NCI-H2081 treated with DMSO at 0.1 percent for 48 hours (cell line): ENCODE measurements at places on chromosomes 6 and 20.

DNA sequence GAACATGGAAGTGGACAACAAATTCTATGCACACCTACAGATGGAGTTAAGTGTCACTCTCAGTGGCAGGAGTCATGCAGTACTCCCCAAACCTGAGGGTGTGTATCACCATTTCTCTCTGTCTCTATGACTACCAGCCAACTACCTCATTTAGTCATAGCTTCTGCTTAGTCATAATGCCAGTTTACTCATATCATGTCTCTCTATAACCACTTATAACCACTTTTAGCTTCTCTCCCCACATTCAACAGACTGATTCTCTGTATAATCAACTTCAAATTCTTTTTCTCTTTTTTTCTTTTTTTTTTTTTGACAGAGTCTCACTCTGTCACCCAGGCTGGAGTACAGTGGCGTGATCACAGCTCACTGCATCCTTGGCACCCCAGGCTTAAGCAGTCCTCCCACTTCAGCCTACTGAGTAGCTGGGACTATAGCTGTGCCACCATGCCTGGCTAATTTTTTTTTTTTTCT, 13.8 kb upstream of the GTF3C6 start:
- DNase-seq, result no peak

DNA sequence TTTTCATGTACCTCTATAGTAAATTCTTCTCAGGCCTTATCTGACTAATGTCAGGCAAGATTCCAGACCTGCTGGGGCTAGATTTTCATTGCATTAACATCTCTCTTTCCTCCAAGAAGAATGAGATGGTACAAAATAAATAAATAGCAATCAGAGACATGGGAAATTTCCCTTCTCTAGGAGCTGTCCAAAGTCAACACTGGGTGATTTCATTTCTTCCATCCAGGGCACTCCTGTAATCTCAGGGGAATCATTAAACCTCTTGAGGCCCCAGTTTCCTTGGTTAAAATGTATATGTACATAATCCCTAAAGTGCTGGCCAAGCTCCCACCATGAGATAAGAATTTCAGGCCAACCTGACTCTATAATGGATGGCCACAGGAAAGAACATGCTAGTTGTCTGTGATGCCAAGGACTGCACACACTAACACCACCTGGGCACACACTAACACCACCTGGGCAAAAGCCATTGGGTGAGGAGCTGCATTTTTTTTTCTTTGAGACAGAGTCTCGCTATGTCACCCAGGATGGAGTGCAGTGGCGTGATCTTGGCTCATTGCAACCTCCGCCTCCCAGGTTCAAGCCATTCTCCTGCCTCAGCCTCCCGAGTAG, 912 bp downstream of the IL17F start:
- DNase-seq, result no peak

DNA sequence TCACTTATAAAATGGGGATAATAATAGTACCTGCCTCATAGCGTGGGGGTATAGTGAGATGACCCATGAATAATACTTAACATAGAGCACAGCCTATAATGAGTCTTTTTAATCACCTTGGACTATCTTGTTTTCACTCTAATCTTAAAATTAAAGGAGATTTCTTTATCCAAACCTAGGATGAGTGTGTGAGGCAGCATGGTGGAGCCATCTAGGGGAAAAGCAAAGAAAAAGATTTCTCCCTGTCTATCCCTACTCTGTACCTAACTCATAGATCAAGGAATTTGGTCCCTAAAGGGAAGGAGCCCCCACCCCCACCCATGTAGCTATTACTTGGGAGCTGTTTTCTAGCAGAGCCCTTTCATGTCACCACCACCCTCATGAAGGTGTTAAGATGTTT, 45.2 kb upstream of the PAK5 start:
- no peak for DNase-seq

DNA sequence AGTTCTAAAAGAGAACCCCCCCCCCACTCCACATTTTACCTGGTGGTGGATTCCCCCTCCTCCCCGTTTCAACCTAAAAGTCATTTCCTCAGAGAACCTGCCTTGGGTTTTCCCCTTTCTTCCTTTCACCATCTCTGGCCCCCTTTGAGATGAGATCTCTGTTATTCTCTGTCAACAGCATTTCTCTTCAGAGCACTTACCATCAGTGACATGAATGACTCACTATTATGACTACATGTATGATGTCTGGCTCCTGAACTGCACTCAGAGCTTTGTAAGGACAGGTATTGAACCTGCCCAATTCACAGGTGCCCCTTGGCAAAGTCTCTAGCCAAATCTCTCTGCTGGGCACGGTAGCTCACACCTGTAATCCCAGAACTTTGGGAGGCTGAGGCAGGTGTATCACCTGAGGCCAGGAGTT, 61.4 kb upstream of the JARID2 start:
- DNase-seq, result no peak

DNA sequence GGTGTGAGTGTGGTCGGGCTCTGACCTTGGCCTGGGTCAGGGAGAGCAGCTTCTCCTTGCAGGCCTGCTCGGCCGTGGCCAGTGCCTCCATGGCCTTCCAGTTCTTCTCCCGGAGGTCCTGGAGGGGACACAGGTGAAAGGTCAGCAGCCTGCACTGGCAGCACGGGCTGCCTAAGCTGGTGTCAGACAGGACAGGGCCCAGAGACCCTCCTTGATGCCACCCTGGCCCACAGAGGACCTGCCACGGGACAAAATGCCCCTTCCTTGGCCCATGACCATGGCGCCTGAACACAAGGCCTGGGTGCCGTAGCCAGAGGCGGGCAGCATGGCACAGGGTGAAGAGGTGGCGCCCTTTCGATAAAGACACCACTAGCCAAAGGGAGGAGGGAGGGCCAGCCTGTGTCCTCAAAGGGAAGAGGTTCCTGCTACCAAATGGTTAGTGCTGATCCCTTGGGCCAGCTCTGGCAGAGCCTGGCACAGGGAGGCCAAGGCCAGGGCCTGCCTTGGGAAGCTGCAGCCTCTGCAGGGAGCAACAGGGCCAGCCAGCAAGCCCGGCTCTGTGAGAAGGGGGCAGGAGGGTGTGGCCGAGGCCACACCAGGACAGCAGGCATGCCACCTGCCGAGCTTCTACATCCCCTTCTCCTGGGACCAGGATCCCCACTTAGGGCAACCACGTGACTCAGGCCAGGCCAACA, 54.8 kb downstream of the DSTN start:
- DNase-seq, result no peak

DNA sequence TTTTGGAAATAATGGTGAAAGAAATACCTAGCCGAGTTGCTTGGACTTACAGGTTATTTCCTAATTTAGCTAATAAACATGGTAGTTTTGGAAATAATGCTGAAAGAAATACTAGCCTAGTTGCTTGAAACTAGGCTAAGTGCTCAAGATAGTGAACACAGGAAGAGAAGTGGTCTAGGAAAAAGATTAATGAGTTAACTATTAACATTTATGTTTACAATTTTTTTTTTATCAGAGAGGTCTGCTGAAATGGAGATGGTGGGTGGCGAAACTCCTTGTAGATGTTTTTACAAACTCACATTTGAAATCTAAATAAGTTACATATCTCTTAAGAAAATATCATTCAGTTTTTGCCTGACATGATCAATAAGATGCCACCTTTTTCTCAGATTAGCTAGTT, 39.2 kb downstream of the MAPK14 start:
- DNase-seq, result no peak

DNA sequence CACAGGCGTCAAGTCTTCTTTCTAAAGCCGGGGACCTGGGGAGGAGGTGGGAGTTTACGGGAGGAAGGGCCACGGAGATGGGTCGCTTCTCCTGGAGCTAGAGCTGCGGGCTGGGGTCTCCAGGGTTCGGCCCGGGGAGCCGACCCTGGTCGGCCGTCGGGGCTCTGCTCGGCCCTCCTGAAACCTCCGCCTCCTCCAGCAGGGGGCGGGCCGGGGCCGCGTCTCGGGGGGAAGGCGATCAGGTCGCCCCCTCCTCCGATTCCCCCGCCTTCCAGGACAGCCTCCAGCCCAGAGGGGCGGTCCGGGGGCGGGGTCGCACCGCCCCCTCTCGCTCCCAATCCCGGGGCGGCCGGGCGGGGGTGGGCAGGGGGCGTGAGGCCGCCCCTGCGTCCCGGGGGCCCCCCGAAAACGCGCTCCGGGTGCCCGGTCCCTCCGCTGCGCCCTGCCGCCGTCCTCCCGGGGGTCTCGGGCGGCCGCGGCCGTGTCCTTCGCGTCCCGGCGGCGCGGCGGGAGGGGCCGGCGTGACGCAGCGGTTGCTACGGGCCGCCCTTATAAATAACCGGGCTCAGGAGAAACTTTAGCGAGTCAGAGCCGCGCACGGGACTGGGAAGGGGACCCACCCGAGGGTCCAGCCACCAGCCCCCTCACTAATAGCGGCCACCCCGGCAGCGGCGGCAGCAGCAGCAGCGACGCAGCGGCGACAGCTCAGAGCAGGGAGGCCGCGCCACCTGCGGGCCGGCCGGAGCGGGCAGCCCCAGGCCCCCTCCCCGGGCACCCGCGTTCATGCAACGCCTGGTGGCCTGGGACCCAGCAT, at the start of gene CEBPB:
Gene CEBPB, plus strand, starts transcription at position 580 of the 814 bp plus-strand sequence. Its CDS starts 204 bp downstream, at position 784.
- DNase-seq, result no peak

DNA sequence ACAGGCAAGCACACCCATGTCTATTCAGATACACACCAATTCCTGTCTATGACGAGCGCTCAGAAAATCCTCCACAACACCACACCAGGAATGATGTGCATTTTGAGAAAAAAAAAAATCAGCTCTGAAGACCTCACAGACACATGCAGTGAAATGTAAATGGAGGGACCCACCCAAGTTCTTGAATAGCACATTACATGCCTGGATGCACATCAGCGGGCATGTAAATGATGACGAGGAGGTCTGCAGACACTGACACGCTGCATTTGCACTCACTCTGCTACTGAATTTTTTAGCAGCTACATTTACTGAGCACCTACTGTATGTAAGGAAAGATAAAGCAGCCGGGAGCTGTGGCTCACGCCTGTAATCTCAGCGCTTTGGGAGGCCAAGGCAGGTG, 14.7 kb downstream of the NRSN2 start:
- no peak for DNase-seq

GRCh38 chr6:45386501-45386900, 8.8 kb upstream of the SUPT3H start:
- no peak for DNase-seq

DNA sequence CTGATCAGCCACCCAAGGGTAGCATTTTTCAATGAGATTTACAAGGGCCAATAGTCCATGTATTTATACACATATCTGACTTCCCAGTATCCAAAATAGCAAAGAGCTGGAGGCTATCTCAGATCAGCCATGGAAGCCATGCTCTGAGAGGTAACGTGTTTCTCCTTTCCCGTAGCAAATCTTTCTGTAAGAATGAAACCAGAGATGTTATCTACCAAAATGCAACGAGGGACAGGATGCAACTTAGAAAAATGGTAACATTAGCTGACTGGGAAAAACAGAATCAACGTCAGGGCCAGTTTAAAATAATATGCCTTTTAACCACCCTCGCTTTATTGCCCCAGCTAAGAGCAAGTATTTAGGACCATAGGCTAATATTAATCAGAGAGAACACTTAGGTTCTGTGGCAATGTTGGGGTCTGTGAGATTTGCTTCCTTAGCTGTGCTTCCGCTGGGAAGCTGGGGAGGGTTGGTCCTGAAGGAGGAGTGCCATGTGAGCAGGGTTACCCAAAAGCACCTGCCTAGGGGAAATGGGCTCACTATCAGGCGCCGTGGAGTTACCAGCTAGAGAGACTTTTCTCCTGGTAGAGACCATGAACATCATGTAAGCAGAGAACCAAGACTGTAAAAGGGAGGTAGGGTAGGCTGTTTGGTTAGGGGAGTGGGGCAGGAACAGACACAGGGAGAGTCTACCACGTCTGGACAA, 1.2 kb downstream of the ZNF831 start:
- no peak for DNase-seq

GRCh38 chr20:33343521-33343920, 57.8 kb downstream of the CDK5RAP1 start:
- DNase-seq, result no peak

DNA sequence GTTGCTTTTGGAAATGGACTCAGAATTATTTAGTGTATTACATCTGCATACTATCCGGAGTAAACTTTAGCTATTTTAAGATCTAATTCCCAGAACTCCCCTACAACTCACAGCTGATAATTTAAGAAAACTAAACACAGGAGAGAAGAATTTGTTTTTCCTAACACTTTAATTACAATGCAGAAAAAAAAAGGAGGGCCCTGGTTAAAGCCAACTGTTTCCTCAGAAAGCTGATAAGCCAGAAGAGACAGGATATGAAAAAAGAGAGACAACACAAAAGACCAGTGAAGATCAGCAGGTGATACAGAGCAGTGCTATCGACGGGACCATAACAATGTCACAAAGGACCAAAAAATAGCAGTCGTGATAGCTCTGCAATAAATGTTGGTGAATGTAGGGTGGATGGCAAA, 5.8 kb downstream of the IFNGR1 start:
- no peak for DNase-seq

- no peak for DNase-seq
Measured at GRCh38 chr6:91276315-91276714, 689.4 kb upstream of the MAP3K7 start.

DNA sequence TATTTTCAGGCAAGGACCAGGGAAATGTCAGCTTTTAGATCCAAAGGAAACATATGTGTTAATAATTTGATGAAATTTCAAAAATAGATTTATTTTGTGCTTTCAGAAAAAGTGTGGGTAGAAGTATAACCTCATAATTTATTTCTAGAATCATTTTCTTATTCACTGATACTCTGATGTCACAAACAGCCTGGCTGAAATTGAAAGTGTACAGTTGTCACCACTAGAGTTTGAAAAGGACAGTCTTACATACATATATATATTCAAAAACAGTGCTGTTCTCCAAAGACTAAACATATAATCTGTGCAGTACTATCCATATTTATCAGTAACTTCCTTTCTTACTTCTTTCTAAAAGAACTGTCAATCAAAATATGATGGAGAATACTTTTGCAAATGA, 254.4 kb upstream of the KCNQ5 start:
- DNase-seq, result no peak

DNA sequence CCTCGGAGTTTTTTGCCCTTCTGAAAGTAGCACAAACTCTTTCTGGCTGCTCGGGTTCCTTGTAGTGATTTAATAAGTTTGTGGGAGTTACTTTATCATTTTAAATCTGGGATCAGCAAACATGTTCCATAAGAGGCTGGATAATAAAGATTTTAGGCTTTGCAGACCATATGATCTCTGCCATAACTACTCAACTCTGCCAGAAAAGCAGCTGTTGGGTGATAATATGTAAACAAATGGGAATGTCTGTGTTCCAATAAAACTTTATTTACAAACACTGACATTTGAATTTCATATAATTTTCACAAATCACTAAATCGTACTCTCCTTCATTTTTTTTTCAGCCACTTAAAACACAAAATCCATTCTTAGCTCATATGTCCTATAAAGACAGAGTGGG, 3.9 kb upstream of the STMND1 start:
- DNase-seq, result no peak
